ENCODE measurements at places on chromosomes 5 and 9.

DNA sequence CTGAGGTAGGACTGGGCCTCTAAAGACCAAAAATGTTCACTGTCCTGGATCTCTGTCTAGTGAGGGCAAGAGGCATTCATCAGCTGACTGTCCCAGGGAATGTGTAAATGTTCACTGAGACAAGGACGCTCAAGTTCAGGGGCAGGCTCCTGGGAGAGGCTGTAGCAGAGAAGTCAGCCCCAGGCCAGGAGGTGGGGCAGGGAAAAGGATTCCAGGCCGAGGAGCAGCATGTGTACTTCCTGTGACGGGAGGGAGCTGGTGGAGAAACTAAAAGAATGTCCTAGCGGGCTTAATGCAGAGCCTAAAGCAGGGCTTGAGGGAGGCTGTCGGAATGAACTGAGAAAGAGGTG lies 205.8 kb downstream of the GABBR2 start:
- DNase-seq, result no peak

- DNase-seq, result peak; percentile 14
Measured at GRCh38 chr5:102681403-102681983, 73.6 kb upstream of the PAM start.

DNA sequence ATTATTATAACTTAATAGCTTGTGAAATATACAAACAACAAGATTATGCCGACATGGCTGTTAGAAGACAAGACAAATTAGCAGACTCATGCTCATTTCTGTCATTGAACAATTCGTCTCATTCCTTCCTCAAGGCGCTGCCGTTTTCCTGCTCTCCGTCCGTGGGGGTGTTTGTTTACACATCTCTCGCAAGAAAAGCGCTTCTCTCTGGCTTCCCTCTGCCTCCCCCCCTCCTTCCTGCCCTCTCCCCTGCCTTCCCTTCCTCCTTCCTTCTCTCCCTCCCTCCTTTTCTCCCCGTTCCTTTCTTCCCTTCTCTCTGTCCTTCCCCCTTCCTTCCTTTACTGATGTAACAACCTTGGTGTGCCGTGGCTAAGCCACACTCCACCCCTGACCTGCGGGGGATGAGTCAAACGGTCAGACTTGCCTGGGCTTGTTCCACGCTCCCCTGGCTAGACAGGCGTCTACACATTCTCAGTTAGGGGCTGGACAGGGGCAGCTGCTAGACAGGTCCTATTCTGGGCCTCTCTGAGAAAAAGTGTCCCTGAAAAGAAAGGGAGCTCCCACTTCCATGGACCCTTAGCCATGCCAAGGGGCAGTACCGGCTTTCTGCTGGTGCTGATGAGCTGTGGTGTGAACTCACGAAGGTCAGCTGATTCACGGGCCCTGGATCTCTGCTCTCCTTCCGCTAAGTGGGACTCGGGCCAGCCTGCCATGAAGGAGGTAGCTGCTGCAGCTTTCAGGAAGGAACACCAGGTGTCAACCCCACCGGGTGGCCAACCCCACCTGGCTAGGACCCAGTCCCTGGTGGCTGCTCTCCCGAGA lies 32.0 kb upstream of the SPTLC1 start:
- DNase-seq, result no peak

GRCh38 chr9:111868475-111868874 lies 28.1 kb upstream of the UGCG start:
- DNase-seq, result no peak

GRCh38 chr9:128068386-128069205 lies 564 bp downstream of the SLC25A25 start:
- no peak for DNase-seq

GRCh38 chr5:60295423-60295822 lies 401.9 kb upstream of the PDE4D start:
- DNase-seq, result no peak

DNA sequence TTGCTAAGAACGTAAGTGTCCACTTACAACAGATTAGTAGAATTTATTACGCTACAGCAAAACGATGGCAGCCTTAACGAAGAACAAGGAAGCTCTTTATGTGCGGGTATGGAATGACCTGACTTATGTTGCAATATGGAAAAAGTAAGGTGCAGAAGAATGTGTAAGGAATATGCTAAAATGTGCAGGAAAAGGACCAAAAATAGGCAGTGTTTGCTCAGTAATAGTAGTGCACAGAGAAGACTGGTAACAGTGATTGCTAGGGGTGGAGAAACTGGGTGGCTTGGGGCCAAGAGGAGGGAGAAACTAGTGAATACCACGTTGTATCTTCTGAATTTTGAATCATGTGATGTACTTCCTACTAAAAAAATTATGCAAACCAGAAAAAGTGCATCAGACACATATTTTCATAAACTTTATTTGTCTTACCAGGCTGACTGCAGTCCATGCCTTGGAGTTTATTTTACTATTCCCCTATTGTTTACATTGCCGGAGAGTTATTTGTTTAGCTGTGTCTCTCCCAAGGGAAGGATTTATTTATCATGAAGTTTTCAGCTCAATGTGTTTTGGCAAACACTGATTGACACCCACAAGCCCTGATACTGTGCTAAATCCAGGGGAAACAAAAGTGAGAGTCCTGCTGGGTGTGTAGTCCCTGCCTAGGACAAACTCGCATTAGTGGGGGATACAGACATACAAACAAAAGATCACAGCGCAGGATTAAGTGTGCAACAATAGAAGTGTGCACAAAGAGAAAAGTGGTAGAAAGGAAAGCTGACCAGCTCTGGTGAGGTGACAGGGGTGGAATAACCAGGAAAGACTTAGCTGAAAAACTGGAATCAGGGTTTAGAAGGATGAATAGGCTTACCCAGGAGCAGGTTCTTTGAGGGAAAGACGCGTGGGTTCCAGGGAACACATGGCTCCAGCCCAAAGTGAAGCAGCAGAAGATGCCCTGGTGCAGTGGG lies 34.0 kb upstream of the ZNF484 start:
- no peak for DNase-seq

DNA sequence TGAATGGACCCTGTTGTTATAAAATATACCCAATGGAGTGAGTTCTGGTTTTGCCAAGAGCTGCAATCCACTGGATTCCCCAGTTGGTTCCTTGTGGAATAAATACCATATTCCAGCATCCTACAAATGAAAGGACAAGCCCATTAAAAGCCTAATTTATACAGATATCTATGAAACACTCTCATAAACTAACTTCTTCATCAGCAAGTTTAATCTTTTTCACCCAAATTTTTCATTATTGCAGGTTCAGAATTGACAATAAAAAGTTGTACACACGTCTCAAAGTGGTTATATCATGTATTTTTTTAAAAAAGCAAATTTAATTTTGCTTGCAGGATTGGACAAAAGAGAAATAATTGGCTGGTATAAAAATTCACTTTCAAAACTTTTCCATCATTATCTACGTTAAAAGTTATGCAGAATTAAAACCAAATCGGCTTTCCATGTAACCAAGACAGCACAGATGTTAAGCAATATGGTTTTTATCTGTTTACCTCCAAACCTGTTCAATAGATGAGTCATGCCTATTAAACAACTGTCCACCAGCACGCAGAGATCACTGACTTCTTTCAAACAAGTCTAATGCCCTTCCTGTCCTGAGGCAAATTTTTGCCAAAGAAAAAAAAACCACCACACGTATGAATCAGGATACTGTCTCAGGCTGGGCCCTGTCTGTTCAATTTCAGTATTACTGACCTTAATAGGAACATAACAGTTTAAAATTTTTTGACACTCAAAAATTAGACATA lies 42.5 kb downstream of the CEMIP2 start:
- DNase-seq, result no peak

DNA sequence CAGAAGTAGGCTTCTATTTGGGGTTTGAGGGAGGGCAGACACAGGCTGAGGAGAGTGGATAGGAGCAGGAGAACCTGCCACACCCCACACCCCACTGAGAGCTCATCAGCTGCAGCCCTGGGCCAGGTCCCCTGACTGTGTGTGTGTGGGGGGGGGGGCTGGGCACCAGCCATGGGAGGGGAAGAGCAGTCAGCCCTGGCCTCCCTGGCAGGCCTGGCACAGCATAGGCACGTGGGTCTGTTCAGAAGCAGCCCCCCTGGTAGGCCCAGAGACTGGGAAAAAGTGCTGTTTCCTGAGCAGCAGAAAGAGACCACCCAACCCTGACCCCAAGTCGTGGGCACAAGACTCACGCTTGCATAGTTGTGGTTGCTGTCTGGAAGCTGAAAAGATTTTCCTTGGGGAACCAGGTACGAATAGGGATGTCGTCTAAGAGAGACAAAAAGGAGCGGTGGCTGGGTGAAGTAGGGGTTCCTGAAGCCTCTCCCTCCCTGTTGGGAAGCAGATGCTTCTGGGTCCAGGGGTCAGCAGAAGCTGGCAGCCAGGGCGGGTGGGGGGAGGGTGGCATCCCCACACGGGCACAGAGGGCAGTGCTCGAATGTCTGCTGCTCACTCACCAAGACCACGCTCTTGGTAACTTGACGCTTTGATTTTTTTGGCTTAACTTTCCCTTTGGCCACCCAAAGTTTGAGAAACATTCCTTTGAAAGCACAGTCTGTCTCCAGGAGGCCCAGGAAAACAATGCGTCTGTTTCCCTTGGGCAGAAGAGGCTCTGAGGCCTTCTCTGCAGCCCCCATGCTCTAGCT lies 2.9 kb downstream of the NSMF start:
- DNase-seq, result no peak

DNA sequence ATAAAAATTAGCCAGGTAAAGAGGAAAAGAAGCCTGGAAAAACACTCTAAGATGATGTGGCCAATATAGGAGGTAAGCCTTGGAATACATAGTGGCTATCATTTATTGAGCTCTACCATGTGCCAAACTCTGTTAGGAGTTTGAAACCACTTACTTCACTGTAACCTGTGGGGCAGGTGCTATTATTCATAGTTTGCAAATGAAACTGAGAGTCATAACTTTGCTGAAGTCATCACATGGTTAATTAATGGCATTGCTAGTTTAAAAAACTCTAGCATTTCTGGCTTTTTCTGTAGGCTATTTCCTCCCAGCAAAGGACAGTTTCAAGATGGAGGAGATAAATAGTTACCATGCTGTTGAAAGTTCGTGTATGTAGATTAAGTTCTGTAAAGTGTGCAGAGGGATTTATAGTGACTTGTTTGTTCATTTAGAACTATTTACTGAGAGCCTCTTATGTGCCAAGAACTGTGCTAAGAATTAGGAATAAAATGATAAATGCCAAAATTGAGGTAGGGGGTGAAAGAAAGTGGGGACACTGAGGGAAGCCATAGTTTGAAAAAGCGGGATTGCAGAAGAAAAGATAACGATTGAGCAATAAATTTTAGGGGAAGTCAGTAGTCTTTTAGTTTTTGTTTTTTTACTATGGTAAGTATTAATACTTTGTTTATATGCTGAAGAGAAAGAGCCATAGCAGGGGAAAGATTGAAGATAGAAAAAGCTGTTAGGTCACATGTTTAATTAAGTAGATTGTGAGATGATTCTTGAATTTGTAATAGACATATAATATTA lies 57.2 kb downstream of the WDR70 start:
- DNase-seq, result no peak

DNA sequence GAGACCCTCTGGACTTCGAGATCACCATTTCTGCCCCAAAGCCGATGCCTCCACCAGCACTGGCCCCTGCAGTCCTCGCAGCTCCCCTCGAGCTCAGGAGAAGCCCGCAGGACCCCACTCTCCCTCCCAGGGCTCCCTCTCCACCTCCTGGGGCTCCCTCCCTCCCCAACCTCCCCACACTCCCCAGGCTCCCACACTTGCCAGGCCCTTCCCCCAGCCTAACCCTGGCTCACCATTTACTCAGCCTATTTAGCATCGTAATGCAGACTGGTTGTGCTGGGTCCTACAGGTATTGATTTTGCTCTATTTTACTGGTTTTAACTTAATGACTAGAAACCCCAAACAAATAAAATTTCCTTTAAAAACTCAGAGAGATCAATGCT lies 23.7 kb upstream of the TMEM250 start:
- DNase-seq, result no peak

DNA sequence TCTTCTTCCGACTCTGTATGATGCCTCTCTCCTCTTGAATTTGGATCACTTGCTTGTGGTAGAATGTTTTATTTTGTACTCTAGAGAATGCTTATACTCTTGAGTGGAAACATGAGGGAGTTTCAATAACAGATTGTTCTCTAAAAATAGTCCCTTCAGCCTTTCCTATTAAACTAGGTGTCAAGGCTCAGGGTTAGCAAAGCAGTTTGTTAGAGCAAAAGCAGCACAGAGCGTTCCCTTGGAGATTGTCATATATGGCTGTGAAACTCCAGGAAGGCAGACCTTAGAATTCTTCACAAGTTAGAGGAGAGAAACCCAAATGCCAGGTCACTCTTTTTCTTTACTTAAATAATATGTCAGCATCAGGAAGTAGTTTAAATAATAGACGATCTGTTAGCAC lies 33.0 kb downstream of the MAMDC2 start:
- no peak for DNase-seq

DNA sequence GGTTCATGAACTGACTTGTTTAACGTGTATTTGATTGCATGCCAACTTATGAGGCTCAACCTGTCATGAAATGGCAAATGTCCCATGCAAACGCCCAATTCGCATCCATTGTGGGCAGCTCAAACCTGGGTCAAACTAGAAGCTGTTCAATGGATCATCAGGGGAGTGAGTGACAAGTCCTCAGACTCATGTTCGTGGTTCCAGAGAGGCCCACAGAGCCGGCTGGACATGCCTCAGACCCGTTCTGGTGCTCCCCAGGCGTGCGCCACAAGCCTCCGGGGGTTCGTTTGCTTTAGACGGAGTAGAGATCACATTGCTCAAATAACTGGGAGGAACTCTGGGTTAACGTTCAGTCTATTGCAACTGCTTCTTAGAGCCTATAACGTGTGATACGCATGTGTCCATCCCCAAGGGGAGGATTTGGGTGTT lies 15.0 kb downstream of the GFI1B start:
- no peak for DNase-seq

DNA sequence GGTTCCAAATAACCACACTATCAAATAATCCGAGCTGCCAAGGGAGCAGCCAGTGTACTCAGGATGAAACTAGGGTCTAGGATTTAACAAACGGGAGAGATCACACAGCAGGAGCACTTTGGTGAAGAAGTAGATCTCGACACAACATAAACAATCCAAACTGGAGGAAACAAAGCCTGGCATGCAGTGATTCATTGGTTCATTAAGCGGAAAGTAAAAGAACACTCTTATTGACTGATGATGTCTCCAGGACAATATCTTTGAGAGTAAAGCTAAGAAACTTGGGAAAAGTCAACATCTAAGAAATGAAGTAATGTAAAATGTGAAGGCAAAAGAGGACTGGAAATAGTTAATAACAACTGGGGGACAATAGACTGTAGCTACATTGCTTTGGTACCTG lies 1478.3 kb upstream of the CDH9 start:
- no peak for DNase-seq

DNA sequence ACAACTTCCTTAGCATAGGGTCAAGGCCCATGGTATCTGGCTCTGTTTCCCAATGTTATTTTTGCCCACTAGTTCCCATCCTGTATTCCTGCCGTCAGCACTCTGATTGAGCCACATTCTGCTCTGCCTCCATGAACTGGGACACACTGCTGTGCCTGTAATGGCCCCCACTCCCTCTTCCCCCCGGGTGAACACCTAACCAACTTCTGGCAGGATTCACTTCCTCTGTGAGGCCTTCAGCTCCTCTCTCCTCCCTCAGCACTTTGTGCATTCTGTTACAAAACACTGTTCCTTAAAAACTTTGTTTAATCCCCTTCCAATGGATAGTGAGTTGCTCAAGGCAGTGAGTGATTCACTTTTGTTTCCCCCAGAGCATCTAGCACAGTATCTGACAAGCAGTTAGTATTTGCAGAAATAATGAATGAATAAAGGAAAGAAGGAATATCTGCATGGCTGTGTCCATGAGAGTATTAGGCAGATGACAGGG lies 183.6 kb downstream of the EFNA5 start:
- DNase-seq, result no peak

All from stimulated activated CD8-positive, alpha-beta memory T cell treated with anti-CD3 and anti-CD28 coated beads, Interleukin-15, amount 100 ng/mL, for 4 hours (primary cell).